Activated effector memory CD4-positive, alpha-beta T cell treated with Interleukin-2 at 50 U/mL for 16 hours (primary cell): ENCODE measurements at places on chromosomes 6 and 20.

DNA sequence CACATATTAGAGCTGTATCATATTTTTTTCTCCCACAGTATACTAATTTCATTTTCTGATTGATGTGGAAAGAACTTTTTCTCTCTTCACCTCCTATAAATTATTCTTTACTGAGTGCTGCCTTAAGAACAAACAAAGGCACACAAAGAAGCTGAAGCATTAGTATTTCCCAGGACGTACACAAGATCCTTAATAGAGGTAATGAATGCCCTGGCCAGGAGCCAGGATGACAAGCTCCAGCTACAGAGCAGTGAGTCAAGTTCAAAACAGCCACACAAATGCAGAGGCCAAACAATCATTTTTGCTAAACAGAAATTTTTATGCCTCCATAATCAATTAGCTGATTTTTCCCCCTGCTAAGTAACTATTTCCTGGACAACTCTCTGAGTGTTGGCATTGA is 639.6 kb downstream of the EPHA7 start:
- no peak for DNase-seq

- DNase-seq = no peak
Observed at GRCh38 chr20:62545901-62546525, 70.2 kb upstream of the GATA5 start.

DNA sequence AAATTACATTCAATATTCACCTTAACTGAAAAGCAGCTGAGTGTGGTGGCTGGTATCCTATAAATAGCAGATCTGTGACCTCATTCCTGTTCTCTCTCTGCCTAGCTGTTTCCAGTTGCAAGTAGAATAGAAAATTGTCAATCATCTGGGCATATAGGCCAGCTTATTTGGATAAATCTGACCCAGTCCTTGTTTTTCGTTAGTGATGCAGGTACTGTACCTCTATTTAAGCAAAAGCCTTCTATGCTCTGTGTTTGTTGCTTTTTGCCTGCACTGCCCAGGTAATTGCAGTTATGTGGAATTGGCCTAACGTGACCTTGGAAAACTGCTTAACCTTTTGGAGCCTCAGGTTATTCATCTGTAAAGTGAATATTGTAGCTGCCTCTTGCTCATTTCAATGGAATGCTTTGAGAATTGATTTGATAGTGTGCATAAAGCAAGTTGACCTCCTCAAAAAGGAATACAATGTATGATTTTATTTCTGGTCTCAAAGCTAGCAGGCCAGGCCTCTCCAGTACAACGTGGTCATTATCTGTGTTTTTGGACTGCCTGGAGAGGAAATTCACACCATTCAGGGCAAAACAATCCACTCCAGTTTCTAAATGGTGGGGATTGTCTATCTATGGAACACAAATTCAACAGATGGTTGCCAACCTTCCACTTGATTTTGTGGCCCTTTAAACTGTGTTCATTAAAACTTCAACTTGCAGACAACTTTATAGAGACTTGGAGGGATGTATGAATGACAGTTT is 508.7 kb upstream of the CITED2 start:
- DNase-seq = no peak

GRCh38 chr20:6450841-6451240 is 316.6 kb upstream of the BMP2 start:
- no peak for DNase-seq

- DNase-seq = no peak
Observed at GRCh38 chr6:166489301-166490155, 97.0 kb downstream of the RAMACL start.

GRCh38 chr6:161011492-161012480 is 20.2 kb downstream of the MAP3K4 start:
- DNase-seq = no peak

- DNase-seq = no peak
Observed at GRCh38 chr6:67199425-67199824, 1435.7 kb upstream of the ADGRB3 start.

DNA sequence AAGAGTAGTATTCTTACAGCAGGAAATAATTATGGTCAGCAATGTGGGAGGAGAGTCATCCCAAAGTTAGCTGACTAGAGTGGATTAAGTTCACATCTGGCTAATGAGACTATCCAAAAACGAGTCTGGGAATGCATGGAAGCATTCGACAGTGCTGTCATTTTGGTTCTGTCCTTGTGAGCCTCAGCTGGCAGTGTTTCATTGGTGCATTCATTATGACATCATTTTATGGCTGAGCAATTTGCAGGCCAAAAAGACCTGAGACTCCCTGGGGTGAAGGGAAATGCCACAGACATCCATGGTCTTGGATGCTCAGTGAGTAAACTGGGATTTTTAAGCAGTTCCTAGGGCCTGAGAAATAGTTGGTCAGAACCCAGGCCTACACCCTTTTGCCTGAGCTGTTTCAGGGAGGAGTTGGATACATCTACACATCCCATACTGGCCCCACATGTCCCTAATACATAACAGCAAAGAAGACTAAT is 196.4 kb upstream of the CCN2 start:
- no peak for DNase-seq

DNA sequence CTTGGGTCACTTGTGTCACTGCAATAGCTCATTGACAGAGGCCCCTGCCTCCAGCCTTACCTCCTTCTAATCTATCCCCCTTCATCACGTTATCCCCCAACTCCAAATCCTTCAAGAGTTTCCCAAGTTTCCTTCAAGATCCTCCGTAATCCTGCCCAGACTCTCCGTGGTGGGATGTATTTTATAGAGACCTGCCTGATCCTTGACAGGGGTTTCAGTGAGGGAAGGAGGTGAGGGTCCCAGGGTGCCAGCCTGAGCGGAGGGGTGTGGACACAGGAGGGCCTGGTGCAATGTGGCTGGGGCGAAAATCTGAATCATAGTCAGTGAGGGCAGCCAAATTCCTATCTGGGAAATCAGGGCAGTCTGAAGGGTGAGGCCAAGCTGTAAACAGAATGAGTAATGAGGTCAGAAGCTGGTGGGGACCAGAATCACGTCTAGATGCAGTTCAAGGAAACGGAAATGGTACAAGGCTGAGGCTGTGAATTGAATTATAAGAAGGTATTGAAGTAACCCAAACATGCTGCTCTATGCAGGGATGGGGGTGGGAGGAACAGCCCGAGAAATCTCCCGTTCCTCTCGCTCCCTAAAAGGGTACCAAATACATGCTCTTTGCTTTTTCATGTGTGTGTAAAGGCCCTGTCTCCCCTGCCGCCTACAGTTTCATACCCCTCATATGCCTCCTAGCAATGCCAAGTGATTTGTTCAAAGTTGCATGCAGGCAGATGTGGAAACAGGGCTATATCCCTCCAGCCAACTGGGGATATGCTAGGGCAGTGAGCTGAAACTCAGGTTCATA is 35.4 kb upstream of the PIM1 start:
- DNase-seq = peak; percentile 28

GRCh38 chr6:41536795-41537758 is 9.1 kb upstream of the FOXP4 start:
- DNase-seq = no peak

- no peak for DNase-seq
Observed at GRCh38 chr20:43492101-43492500, 15.4 kb upstream of the L3MBTL1 start.

GRCh38 chr20:62360854-62361798 is 6.0 kb downstream of the LAMA5 start:
- no peak for DNase-seq

DNA sequence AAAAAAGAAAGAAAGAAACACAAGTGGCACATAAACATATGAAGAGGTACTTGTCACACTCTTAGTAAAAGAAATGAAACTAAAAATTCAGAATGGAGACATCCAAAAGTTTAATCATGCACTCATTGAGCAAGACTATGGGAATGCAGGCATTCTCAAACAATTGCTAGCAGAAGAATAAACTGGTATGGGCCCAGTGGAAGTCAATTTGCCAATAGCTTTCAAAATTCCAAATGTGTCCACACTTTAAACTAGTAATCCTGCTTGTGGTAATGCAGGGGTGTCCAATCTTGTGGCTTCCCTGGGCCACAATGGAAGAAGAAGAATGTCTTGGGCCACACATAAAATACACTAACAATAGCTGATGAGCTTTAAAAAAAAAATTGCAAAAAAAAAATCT is 97.4 kb downstream of the EPB41L2 start:
- no peak for DNase-seq

DNA sequence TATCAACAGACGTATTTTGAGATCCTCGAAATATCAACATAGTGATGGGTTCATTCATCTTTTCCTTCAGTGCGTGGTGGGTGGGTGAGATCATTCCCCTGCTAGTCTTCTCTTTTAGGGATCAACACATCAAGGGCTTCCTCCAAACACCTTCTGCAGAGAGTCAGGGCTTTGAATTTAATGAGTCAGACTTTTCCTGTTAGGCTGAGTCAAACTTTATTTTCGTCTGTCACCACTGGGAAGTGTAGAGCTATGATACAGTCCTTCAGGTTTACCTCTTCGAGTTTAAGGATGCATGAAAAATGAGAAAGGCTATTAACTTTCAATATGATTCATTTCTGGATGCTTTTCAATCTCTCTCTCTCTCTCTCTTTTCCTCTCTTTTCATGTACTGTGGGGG is 189.1 kb downstream of the BMP2 start:
- DNase-seq = no peak

- no peak for DNase-seq
Observed at GRCh38 chr20:24241466-24241865, 228.0 kb upstream of the SYNDIG1 start.

DNA sequence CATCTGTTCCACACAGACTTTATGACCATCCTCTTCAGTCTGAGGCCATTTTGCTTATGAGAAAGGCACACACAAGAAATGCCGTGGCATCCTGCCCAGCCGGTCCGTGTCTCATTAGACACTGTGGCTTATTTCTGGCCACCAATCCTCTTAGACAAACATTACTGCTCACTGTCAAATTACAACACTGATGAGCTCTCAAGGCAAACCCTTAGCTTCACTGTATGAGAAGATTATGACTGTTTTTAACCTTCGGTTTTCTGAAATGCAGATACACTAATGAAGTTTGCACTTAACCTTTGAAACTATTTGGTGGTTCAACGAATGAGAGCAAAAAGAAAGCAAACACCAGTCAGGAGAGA is 50.5 kb upstream of the DST start:
- no peak for DNase-seq

GRCh38 chr20:62647521-62648317 is 5.4 kb downstream of the SLCO4A1 start:
- DNase-seq = no peak

GRCh38 chr6:40160826-40161225 is 226.6 kb upstream of the MOCS1 start:
- DNase-seq = no peak

DNA sequence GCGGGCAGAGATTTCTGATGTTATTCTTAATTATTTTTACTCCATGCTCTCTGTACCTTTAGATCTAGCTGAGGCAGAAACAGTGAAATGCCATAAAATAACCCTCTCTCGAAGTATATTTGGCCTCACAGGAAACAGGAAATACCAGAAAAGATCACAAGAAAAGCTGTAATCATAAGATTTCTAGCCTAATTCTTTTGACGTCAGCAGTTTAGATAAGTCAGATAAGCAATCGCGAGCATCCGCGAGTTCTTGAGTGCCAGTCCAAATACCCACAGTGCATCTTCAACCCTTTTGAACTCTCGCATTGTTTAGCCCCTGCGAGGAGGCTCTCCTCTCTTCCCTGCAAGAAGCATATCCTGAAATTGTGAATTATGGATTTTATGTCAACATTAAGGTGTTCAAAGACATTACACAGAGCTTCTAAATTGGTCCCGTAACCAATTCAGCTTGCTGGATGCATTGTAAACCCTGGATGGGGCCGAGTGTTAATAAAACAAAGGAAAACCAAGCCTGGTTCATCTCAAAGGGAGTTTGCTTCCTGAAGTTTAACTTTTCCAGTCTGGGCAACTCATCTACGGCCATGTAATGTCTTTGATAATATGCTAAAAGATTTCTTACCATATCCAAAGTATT is 198.9 kb downstream of the MTFR2 start:
- no peak for DNase-seq

GRCh38 chr6:143191361-143191760 is 130.7 kb downstream of the AIG1 start:
- DNase-seq = no peak

GRCh38 chr6:37200085-37200484 is 30.1 kb downstream of the PIM1 start:
- no peak for DNase-seq

- DNase-seq = no peak
Observed at GRCh38 chr20:56166781-56167465, 81.6 kb upstream of the MC3R start.

- no peak for DNase-seq
Observed at GRCh38 chr6:83885984-83886383, 26.5 kb downstream of the CYB5R4 start.

DNA sequence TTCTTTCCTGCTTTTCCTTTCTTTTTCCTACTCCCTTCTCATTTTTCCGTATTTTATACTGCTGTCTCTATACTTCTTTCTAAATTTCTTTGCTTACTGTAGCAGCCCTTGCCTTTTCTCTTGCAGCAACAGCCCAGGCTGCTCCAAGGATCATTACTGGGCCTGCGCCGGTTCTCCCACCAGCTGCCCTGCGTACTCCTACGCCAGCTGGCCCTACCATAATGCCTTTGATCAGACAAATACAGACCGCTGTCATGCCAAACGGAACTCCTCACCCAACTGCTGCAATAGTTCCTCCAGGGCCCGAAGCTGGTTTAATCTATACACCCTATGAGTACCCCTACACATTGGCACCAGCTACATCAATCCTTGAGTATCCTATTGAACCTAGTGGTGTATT is 148.8 kb downstream of the QKI start:
- no peak for DNase-seq

DNA sequence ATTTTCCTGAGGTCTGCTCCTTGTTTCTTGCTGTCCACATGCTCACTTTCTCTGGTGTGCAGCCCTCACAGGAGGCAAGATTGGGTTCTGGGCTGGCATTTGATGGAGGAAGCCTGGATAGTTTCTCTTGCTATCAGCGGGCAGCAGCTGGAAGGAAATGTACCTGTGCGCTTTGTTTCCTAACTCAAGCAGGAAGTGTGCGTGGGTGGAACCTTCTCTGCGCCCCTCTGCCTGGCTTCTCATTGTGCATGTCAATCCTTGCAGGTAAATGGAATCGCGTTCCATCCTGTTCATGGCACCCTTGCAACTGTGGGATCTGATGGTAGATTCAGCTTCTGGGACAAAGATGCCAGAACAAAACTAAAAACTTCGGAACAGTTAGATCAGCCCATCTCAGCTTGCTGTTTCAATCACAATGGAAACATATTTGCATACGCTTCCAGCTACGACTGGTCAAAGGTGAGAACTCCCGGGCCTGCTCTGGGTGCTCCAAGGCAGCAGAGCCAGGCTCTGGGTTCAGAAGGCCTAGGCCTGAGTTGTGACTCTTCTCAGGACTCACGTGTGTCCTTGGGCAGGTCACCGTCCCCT is 16.8 kb upstream of the RBM38 start:
- no peak for DNase-seq

- no peak for DNase-seq
Observed at GRCh38 chr6:44487002-44487401, 99.5 kb downstream of the CDC5L start.

DNA sequence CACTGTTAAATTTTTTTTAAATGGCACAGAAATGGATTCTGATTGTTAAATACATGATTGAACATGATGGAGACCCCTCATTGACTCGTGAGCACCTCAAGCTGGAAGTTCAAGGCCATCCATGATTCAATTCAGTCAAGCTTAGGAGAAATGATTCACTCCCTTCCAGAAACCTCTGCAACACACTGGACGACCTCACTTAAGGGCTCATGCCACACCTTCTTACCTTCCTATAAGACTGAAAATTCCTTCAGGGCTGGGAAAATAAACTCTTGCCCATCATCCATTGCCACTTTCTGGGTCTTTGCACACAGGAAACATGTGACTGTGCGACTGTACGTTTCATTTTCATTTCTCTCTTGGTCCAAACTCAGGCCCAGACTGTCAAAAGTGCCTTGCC is 196.4 kb downstream of the TBXT start:
- no peak for DNase-seq

GRCh38 chr20:62822239-62822787 is 5.5 kb downstream of the COL9A3 start:
- DNase-seq = no peak
